ENCODE measurements at places on chromosomes 5 and 9.

GRCh38 chr5:103461243-103461642 is 101.3 kb downstream of the NUDT12 start:
- no peak for DNase-seq

GRCh38 chr5:152560512-152561137 is 155.5 kb upstream of the NMUR2 start:
- peak; percentile 23 for DNase-seq

- DNase-seq, result no peak
Measured at GRCh38 chr9:846852-847251, 5.4 kb downstream of the DMRT1 start.

- DNase-seq, result no peak
Measured at GRCh38 chr5:14050821-14051220, 92.3 kb upstream of the TRIO start.

GRCh38 chr9:124784509-124784908 is 7.6 kb downstream of the OLFML2A start:
- no peak for DNase-seq

DNA sequence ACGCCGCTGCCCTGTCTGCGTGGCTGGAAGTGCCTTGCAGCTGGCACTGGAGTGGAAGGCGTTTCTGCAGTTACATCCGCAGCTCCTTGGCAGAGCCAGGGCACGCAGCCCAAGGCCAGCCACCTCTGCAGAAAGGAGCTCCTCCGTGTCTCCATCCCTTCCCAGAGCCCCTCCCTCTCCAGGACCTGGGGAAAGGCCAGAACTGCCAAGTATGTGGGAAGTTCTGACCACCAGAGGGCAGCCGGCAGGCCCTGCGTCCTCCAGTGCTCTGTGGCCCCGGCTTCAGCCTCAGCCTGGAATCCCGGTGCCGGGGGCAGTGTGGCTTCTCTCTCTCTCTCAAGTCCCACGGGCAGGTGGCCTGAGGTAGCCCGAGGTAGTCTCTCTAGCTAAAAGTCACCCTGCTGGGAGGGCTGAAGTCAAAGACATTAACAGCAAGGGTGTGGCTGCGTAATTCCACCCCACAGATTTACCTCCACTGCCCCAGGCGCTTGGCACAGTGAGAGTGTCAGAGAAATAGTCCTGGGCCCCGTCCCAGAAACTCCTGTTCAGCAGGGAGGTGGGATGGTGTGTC is 101.7 kb upstream of the FCN2 start:
- no peak for DNase-seq

- no peak for DNase-seq
Measured at GRCh38 chr5:61734966-61735365, 402.9 kb downstream of the ZSWIM6 start.

DNA sequence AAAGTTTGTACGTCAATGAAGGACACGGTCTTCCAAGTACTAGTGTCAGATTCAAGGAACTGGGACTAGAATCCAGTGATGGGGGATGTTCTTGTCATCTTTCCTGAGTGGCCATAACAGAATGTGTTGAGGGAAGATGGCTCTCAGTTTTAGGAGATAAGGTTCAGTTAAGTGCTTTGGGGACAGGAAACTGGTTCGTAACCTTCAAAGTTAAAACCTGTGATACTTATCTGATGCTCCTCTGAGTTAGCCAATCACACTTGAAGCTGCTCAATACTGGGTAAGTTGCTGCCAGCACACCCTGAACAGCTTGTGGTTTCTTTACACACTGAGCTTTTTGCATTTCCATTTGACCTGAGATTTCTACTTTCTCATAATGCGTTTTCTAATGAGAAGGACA is 64.4 kb downstream of the PIK3R1 start:
- no peak for DNase-seq

GRCh38 chr5:35644543-35644942 is 26.9 kb downstream of the SPEF2 start:
- no peak for DNase-seq

- no peak for DNase-seq
Measured at GRCh38 chr9:8924562-8924961, 1125.0 kb upstream of the DMAC1 start.

DNA sequence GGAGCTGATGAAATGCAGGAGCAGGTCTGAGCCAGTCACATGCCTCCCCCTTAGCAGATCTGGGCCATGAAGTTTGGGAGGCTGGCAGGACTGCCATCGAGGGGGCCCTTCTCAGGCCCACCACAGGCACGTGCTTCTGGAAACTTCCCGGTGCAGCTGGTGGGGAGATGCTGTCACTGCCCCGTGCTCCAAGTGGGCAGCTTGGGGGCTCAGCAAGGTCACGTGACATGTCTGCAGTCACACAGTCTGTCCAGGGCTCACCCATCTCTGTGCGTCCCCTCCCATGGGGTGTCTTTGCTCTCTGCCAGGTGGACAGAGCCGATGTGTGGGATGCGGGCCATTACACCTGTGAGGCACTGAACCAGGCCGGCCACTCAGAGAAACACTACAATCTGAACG is 79.4 kb upstream of the ASS1 start:
- DNase-seq, result no peak

DNA sequence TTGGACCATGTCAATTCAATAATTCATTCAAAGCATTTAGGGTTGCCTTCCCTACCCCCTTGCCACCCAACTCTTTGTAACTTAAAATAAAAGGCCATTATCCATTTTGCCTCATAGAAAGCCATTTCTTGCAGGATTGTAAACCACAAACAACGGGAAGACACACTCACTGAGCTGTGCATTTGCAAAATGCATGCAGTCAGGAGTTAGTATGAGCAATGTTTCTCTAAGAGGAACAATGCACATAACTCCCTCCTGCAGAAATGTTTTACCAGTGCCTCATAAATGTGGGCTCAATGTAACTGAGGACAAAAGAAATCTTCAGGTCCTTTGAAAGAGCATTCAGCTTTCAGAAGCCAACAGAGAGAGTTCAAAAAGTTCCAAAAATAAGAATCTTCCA is 98.5 kb upstream of the ABCA1 start:
- no peak for DNase-seq

DNA sequence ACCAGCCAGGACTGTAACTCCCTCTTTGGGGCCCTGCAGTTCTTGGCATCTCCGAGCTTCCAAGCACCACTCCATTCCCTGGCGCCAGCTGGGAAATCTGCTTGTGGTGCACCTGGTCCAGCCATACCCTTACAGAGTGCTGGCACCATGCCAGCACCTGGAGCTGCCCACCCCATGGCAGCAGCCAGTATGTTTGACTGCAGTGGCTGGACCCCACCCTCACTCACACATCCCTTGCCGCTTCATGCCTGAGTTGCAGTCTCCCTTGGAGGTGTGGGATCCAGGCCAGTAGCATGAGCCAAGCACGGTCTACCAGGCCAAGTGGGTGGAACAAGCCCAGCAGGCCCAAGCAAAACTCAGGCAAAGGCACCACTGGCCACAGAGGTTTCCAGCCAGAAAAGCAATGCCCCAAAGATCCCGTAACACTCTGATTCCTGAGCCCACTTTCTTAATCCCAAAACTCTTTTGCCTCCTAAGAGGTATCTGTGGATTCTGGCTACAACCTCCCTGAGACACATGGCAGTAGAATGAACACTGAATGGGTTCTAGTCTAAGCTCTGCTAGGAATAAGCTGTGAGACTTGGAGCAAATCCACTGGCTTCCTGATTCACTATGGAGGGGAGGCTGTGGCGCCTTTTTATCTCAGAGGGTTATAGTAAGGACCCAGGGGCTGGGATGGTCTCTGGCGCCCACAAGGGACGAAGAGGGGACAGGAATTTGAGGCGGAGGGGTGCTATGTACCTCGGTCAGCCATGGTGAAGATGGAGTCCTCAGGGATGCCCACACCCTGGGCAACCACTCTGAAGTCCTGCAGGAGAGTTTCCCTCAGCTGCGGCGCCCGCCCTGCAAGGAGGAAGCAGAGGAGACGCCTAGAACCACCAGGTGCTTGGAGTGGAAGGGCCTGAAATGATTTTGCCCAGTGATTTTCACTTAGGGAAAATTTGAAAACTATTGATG is 5.6 kb downstream of the AMBP start:
- no peak for DNase-seq

DNA sequence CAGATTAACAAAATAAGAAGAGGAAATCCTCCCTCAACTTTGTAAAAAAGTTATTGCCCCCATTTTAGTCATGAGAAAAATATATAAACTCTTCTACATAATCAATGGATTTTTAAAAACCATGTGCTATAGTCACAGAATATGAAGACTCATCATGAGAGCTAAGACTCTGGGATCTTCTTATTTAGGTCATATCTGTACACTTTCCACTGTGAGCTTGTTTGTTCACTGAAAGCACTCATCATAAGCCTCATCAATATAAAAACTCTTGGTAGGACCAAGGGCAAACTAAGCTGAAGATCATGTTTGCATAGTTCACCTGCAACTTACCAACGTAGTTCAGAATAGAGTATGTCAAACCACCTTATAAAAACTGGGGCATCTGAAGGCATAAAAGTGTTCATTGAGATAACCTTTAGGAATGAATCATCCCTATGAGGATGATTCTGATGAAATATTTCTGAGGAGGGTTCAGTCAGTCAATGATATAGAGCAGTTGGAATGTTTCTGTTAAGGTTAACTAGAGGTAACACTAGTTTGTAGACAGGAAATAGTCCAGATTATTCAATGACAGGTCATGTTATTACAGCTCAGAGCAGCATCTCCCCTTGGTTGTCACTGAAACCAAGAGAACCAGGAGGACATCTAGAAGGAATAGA is 289.9 kb upstream of the SMC2 start:
- DNase-seq, result no peak

GRCh38 chr5:108481355-108481931 is 99.5 kb upstream of the FBXL17 start:
- DNase-seq, result no peak

- DNase-seq, result no peak
Measured at GRCh38 chr5:159975462-159976019, 33.4 kb upstream of the TTC1 start.

DNA sequence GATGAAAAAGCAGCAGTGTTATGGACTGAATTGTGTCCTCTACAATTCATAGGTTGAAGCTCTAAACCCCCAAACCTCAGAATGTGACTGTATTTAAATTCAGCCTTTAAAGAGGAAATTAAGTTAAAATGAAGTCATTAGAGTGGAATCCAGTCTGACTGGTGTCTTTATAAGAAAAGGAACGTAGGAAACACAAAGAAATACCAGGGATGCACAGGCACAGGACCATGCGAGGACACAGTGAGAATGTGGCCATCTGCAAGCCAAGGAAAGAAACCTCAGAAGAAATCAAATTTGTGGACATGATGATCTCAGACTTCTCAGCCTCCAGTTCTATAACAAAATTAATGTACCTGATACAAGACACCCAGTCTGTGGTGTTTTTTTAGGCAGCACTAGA is 971.2 kb upstream of the CDH9 start:
- no peak for DNase-seq

- no peak for DNase-seq
Measured at GRCh38 chr5:132859889-132860437, 6.3 kb downstream of the GDF9 start.

DNA sequence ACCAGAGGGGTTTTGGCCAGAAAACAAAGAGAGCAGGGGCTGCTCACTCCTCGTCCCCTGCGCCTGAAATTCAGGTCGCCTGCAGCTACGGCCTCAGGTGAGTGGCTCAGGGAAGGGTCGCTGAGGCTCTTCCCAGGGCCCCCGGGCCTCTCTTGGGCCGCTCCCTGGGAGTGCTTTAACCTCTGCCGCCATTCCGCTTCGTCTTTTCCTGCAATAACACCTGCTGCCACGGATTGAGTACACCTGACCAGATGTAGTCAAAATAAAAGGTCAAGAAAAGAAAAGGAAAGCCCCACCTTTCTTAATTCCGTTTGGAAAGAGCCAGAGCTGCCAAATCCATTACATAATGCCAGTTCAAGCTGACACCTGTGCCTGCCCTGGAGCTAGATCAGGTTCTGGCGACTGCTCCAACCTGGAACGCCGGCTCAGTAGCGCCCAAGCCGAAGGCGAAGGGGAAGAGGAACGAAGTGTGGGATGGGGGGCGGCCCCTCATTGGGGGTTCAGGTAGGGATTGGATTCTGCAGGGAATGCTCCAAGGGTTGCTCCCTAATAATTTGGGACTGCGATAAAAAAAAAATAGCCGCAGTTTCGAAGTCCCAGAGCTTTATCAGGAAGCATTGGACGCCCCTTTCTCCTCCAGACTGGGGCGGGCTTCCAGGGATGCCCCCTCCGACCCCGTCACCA is 193.9 kb downstream of the MEF2C start:
- DNase-seq, result no peak

GRCh38 chr9:22863106-22863505 is 416.5 kb downstream of the DMRTA1 start:
- no peak for DNase-seq

DNA sequence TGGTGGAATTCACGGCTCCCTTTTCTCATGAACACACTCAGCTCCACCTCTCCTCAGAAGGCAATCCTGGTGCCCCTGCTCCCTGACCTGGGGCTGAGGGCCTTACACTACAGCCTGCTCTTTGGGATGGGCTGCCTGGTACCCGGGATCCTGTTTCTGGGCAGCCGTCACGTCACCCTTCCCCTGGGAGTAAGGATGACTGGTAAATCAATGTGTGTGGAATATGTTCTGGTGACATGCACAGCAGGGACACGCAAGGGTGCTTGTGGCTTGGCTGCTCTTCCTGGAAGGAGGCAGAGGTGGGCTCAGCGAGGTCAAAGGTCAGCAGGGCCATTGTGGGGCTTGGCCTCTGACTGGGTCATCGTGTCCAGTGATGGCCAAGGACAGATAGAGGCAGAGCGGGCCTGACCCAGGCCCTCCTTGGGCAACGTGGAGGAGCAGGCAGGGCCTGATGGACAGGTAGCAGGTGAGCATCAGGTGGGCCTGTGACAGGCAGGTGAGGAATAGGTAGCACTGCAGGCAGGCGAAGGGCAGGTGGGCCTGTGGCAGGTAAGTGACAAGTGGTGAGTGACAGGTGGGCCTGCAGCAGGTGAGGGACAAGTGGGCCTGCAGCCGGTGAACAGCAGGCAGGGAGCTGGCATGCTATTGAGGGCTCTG is 399.4 kb upstream of the IRX4 start:
- DNase-seq, result no peak

DNA sequence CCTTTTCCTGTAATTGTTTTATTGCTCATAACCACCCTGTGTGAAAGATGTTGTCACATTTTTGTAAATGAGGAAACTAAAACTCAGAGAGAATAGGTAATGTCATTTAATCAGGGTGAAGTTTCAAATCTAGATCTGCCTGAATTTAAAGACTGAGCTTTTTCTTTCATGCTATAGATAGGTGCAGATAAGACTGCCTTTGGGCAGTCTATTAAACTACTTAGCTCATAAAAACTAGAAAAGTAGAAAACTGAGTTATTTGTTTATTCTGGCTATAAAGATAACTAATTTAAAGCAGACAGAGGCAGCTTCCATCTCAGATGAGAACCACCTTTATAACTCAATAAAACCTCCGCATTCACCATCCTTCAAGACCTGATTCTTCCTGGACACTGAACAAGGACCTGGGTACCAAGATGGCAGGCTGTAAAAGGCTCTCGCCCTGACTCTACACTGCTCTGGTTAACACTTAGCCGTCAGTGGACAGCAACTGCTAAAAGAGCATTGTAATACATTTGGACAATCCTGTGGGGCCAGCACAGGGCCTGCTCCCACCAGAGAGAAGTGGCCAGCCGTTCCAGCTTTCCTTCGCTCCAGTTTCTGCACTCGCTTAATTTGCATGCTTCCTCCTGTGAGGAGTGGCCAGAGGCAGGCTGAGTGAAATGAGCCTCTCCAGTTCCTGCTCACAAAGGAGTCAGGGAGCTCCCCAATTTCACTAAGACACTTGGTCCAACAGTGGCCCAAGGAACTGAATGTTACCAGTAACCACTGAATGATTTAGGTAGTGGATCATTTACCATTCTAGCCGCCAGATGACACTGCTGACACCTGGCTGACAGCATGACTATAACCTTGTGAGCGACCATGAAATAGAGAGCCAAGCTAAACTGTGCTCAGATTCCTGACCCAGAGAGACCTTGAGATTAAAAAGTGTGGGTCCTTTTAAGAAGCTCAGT is 566.4 kb downstream of the EFNA5 start:
- DNase-seq, result no peak
